Activated CD4-positive, alpha-beta T cell treated with anti-CD3 and anti-CD28 coated beads for 36 hours (primary cell): ENCODE measurements at places on chromosomes 2 and 18. TPM values are rescaled to one million over a fixed set of nuclear protein-coding genes. Genes with fewer than 3 reads are reported as not detected.
A peak's percentile ranks its signal among the peaks of the same experiment; 100 is the strongest.

DNA sequence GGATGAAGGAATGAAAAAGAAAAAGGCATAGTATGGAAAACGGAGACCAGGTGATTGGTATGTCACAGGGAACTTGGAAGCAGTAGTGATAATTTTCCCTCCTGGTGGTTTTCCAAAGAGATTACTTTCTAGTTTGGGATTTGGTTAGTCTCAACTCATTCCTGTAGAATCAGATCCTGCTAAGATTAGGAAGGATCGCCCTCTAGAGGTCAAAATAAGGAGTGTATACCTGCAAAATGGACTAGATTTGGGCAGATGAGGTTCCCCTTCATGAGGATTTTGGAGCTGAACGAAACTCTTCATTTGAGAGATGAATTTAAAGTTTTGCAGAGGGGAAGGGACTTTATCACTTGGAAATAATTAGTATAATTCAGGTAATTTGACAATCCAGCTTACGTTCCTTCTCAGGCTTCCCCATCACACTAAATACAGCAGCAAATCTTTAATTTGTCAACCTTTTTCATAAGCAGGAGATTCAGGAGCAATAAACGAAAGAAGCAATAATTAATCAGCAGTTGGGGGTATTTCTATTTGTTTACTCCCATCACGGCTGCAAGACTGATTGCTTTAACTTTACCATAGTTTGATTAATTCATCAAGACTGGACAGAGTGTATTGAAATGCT is 65.2 kb downstream of the CCDC195 start:
- no peak for DNase-seq

DNA sequence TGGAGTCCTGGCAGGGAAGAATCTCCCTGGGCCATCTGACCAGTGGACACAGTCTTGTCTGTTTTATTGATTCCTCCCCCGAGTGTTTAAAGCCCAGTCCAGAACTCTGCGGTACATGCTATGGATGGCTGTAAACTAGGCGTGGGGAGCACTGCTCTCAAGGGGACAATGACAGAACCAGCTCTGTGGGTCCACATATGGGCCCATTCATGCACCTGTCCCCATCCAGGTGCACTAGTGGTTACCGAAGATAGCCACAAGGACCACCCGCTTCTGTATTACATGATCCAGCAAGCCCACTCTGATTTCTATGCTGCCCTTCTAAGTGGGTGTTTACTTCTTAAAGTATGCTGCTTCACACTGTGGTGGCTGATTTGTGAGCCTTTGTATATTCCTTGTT is 21.0 kb downstream of the CHST10 start:
- DNase-seq = no peak

DNA sequence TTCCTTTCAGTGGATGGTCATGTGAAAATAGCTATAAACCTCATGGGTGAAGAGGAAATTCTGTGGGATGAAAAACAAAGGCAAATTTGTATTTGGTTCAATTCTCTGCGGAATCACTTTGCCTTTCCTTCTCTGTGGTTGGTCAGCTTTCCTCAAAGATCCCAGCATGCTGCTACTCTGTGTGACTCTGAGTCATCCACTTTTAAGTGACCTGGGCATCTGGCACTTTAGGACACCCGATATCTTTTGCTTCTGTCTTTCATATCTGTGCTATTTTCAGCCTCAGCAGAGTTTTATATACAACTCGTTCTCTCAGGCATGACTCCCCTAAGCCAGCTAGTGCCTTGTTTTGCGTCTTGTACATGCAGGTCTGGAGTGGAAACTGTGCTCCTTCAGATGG is 217.0 kb upstream of the PIEZO2 start:
- no peak for DNase-seq

GRCh38 chr2:98348066-98348561 is 1.9 kb downstream of the CNGA3 start:
- DNase-seq = no peak

- no peak for DNase-seq
Measured at GRCh38 chr2:232587512-232587911, 37.0 kb downstream of the EIF4E2 start.

- peak; percentile 39 for DNase-seq
Measured at GRCh38 chr2:69646714-69647113, 3.2 kb upstream of the AAK1 start.

GRCh38 chr2:119255760-119256581 is 32.3 kb downstream of the STEAP3 start:
- DNase-seq = no peak

- no peak for DNase-seq
Measured at GRCh38 chr2:100588071-100588786, 25.4 kb downstream of the PDCL3 start.

DNA sequence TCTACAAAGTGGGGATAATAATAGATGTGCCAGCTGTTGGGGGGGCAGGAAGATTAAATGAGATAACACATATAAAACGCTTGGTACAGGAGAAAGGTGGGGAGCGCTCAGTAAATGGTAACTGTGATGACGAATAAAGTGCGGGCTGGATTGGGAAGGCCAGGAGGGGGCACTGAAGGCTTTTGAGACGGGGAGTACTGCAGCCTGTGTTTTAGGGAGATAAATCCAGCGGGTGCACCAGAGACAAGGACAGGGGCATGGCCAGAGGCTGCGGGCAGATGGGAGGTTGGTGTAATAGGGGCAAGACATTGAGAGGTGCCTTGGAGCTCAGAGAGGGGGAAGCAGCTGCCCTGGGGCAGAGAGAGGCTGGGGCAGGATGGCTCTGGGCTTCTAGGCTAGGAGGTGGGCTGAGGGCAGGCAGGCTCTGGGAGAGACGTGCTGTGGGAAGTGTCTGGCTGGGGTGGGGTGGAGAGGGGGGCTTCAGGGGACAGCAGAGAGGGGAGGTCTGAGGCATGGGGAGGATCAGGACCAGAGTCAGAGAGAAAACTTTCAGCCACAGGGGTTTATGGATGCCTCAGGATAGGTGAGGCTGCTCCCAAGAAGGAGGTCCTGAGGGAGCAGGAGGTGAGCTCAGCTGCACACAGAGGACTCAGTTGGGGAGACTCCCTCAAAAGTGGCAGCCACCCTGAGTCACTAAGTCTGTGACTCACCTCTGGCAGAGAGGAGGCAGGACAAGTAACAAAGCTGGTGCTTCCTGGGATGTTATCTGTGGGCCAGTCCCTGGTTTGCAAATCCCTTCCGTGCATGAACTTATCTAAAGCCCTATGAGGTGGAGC is 18.8 kb downstream of the TEX44 start:
- peak; percentile 87 for DNase-seq

DNA sequence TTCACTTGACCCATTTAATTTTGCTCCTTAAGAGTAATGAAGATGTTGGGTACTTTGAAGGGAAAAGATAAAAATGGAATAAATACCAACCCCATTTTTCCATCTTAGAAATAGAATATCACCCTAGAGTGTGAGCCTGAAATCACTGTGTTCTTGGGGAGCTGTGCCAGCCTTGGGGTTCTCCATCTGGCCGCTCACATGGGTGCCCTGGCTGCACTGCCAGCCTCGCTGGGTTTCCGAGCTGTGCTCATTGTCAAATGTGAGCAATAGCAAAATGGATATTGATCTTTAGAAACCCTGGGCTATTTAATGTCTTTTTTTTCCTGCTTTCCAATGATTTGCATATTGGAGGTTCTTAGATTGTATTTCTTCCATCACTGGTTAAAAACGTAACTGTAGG is 9.3 kb downstream of the APCDD1 start:
- DNase-seq = no peak

GRCh38 chr2:172408143-172408766 is 19.1 kb upstream of the ITGA6 start:
- DNase-seq = no peak

GRCh38 chr2:5042666-5043440 is 649.3 kb upstream of the SOX11 start:
- DNase-seq = no peak

DNA sequence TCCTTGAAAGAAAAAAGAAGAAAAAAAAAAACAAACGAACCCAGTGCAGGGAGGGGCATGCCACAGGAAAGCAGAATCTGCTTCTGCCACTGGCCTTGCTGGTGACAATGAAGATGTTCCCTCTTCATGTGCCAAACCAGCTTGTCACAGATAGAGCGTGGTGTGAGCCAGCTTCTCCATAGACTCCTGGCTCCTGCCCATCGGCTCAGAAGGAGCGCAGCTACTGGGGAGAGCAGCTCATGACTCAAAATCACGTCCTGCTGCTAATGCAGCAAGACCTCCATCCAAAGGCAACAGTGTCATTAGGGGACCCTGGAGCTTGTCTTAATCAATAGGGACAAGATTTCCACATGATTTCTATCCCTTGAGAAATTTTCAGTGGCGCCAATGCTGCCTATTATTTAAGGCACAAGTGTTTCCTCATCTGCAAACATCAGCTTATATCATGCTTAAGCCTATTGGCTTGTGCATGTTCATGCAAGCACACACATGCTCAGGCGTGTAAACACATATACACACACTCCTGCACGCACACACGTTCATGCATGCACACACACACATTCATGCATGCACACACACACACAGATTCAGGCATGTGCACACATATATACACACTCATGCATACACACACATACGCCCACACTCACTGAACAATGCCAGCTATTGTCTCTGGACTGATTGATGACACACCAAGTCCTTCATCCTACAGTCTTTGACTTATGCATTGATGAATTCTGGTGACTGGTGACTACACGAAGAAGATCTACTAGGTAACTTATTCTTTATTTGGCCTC is 682.0 kb upstream of the ID2 start:
- DNase-seq = no peak

- peak; percentile 76 for DNase-seq
Measured at GRCh38 chr2:205766779-205767359, 84.6 kb downstream of the NRP2 start.

DNA sequence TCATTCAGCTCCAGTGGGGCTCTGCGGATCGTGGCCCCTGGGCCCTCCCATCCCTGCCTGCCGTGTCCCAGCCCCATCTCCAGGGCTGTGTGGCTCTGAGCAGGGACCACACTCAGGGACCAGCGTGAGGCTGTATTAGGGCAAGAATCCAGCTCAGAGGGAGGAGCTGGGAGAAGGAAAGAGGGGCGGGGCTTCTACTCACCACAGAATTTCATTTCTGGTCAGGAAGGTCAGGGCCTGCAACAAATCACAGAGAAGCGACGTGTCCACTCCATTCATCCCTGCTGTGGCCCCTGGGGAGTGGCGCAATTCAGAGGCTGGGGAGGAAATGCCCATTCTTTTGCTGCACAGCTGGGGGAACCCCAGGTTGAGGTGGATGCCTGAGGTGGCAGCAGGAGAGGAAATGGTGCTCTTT is 828 bp downstream of the CIB4 start:
- no peak for DNase-seq

DNA sequence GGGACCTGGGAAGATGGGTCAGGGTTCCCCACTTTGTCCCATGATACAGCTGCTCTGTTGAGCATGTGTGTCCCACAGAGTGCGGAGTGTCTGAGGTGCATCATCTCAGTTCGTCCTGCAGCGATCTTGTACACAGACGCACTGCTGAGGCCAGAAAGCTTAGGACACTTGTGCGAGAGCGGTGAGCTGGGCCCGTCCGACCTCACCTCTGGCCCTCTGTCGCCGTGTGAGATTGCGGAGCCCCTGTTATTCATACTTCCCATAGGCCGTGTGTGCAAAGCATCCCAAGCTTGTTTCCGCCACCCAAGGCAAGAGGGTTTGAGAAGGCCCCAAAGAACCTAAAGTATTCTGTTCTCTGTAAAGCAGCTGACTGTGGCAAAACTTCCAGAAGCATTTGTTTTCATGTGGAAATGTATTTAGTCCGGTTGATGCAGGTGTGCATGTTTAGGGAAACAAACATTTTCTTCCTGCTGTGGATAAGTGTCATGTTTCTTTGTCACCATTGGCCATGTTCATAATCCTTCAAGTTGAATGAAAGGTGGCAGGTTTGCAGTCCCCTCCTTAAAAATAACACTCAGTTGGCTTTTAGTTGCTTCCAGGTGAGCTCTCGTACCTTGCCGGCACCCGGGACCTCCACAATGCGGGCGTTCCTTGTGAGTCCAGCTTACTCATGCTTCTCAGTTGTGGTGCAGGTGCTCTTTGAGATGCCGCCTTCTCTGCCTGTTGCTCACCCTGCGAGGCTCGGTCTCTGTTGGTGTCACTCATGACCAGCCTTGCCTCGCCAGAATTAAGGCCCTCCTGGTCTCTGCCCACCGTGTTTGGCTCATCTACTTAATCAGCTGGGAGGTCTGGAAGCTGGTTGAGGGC is 5.3 kb downstream of the AGAP1 start:
- no peak for DNase-seq

DNA sequence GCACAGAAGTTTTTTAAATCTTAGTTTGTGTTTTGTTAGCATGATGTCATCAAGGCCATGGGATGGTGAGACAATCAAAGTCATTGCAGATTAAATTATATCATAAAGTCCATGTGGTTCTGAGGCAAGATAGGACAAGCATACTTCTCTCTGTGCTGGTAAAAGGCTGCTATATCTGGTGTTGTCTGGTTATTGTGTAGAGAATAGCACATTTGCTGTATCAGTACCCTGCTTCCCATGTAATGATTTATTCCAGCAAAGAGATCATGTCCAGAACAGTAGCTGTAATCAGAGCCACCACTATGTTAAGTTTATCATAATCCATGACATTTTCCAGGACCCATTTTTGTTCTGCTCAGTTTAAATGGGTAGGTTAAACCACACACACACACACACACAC is 123.0 kb downstream of the TTC27 start:
- no peak for DNase-seq

DNA sequence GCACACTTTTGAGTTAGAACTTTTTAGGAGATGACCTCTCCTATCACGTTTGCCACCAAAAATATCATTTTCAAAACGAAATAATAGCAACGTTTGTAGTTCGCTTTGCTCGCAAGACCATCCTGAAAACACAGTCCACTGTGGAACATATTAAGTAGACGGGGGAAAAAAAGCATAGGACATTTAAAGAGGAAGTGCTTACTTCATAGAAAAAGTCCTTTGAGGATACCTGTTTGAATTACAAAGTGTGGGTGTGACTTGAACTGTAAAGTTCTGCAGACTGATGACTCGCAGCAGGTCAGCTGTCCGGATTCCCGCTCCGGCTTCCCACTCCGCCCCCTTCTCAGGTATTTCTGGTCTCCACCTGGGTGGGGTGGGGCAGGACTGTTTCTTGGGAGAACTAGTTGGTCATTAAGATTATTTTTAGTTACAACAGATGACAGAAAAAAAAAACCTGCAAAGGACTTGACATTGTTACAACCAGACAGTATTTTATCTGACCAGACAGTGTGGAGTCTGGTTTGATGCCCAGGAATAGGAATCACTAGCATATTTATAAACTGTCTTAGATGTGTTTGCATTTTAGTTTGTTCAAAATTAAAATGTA is 13.3 kb downstream of the CNOT11 start:
- DNase-seq = no peak

- DNase-seq = no peak
Measured at GRCh38 chr2:39991298-39991697, 212.2 kb upstream of the THUMPD2 start.

CCDC121 gene
- total RNA-seq = 0.44 TPM

MEP1B gene
- not detected for total RNA-seq

NOL4 gene
- not detected for total RNA-seq

USP37 gene
- 46.8 TPM for total RNA-seq

TSPYL6 gene
- total RNA-seq = not detected

CD207 gene
- total RNA-seq = not detected
